ENCODE measurements at places on chromosomes 7 and 10.

- DNase-seq: no peak
Observed at GRCh38 chr10:44569193-44570091, 184.5 kb upstream of the CXCL12 start.

DNA sequence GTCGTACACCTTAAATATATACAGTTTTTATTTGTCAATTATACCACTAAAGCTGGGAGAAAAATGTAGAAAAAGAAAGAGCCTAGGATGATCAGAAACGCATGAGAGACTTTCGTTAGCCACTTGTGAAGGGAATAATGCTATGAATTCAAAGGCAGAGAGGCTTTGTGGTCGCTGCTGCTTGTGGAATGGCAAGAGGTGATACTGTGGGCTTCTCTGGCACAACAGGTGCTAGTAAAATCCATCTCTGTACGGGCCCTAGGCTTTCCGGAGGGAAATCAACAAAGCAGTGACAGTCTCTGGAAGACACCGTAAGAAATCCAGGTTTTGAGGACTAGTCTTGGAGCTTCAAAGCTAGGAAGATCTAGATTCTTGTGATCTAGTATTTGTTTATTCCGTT lies 52.6 kb downstream of the LRRC72 start:
- no peak for DNase-seq

GRCh38 chr7:24764972-24765744 lies 7.9 kb upstream of the GSDME start:
- no peak for DNase-seq

GRCh38 chr7:48416327-48416908 lies 245.2 kb downstream of the ABCA13 start:
- no peak for DNase-seq

- no peak for DNase-seq
Observed at GRCh38 chr10:50796693-50797092, 57.0 kb downstream of the ASAH2B start.

All from Panc1 (cell line).